ENCODE measurements at places on chromosomes 3 and 15.
A peak's percentile ranks its signal among the peaks of the same experiment; 100 is the strongest.

DNA sequence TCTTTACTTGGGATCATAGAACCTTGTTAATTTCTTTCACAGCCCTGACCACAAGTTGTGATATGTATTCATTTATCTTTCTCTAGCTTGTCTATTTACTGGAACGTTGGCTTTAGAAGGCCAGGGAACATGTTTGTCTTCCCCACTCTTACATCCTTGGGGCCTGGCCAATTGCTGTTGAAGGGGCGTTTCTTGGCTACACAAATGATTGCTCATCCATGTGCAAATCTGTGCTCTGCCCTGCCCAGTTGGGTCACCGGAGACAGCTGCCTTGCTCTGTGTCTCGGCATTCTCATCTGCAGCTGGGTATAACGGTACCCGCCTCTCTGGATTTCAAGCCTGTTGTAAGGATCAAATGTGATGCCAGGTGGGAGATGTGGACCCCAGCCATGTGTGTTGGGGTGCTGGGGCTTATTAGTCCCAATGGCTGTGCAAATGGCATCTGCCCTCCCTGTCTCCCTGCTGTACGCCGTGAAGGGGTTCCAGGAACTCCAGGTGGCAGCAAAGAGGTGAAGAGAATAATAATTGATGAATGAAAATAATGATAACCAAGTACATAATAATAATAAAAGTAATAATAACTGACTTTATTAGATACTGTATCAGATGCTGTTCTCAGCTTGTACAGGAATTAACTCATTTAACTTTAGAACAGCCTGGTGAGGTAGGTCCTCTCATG, 24.0 kb upstream of the TLE3 start:
- DNase-seq = no peak

DNA sequence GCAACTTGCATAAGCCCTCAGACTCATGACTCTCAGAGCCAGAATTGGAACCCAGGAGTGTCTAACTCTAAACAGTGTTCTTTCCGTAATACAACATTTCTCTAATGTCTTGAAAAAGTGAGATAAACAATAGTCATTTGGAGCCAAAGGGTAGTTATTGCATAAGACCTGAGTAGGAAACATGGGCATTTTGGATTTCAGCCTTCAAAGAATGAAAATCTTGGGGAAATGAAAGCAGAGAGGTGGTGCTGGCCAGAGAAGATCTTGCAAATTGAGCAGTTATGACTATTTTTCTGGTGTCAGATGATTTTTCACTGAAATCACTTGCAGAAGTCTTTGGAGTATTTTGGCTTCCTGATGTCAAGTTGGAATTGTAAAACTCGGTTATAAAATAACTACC, 379.4 kb downstream of the DIPK2A start:
- no peak for DNase-seq

- peak; percentile 30 for DNase-seq
These were observed 975 bp upstream of the FOXP1 start for GRCh38 chr3:71584394-71585011.

DNA sequence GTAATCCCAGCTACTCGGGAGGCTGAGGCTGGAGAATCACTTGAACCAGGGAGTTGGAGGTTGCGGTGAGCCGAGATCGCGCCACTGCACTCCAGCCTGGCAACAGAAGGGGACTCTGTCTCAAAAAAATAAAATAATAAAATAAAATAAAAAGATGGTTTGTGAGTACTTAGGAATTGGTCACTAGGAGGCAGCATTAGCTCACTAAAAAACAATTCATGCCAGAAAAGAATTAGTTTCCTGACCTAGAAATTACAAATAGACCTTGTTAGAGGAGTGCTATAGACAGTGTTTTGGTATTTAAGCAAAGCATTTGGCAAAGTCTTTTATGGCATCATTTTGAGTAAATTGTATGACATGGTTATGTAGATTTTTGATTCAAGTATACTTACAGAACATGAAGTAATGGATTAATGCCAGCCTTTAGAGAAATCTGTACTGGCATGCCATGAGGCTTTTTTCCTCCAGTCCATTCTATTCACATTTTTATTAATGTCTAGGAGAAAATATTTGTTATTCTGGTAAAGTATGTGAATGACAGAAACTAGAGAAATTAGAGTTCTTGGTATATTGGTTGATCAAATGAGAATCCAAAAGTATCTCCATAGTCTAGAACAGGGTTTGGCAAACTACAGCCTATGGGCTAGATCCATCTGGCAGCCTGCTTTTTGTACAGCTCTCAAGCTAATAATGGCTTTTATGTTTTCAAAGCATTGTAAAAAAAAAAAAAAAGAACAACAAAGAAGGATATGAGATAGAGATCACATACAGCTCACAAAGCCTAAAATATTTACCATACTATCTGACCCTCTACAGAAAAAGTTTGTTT, 81.6 kb downstream of the LRRC49 start:
- DNase-seq = no peak

DNA sequence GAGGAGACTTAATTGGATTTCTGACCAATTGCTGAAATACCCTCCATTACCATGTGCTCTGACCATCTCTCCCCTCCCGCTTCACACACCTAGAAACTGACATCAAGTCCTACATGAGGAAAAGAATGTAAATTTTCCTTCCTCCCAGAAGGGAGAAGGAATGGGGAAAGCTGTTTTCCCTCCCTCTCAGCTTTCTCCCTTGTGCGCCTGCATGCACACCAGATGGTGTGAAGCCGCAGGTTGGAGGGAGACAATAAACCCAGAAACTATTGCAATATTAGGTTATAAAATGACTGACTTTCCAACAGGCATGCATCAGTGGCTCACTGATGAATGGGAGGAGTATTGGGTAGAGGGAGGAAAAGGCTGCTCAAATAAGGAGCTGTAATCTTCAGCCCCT, 50.9 kb downstream of the MB21D2 start:
- no peak for DNase-seq

DNA sequence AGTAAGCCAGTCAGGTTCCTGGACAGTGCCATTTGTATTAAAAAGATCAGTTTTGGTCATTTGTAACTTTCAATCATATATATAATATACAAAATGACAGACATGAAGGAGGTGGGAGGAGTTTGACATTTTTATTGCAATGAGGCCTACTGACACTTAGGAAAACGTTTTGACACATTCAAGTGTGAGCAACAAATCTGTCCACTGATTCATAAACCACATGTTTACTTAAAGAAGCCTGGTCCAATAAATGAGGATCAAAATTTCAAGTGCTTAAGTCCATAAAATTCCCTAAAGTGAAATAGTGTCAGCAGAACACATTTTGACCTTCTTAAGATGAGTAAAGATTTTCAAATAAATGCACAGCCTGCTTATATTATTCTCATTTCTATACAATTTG, 137.3 kb downstream of the MECOM start:
- no peak for DNase-seq

DNA sequence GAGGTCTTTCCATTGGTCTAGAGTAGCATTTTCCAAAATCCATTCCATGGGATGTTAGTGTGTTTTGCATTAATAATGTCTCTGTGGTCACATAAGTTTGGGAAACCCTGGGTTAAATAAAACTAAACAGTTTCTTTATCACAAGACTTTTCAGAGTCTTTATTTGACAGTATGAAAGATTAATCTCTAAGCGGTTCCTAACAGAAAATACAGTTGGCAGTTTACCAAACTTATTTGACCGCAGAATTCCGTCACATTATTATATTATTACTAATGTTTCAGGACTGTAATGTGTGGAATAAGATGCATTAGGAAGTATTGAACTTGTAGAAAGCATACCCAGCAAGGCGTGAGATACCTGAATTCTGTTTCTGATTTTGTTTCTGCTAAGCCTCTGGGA, 71.5 kb upstream of the ADAMTSL3 start:
- DNase-seq = no peak

GRCh38 chr3:144775551-144775950, 803.9 kb downstream of the DIPK2A start:
- no peak for DNase-seq

DNA sequence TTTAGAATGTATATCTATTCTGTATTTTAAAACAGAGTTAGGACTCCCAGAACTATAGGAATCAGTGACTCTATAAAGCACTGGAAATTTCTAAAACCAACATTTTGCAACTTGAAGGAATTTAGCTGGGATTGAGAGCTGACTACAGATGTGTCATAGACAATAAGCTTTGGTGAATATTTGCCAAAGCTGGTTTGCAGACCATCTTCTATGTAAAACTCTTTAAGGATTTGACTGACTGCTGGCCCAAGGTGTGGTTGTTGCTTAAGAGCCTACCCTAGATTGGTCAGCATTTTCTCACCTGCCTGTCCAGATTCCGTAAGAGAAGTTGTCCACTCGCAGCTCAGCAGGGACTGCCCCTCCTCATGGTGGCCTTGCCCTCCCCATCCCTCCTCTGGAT, 73.2 kb upstream of the GK5 start:
- no peak for DNase-seq

DNA sequence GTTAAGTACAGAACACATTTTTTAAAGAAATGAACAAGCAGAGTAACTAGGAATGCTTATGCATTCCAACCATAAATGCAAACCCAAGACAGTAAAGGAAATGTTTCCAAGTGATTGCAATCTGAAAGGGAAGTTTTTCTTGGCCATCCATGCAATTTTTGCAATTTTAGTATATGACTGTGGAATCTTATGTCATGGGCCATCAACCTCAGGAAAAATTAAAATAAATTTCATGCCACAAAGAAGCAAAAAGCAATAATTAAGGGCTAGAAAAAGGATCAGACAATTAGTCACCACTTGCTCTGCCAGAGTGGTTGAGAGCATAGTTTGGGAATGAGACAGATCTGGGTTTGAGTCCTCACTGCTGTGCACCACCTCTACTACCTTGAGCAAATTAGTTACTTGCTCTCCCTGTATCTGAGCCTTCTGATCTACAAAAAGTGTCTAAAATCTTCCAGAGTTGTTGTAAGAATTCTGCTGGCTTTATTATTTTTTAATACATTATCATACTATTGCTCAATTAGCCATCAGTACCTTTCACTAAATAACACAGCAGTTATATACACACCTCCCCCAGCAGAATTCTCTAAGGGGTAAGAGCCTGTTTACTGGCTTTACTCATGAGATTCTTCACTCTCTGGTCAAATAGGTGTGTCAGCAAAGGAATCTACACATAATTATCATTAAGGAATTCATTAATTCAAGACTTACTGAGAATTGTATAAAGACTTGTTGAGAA, 49.7 kb upstream of the FBN1 start:
- DNase-seq = no peak

DNA sequence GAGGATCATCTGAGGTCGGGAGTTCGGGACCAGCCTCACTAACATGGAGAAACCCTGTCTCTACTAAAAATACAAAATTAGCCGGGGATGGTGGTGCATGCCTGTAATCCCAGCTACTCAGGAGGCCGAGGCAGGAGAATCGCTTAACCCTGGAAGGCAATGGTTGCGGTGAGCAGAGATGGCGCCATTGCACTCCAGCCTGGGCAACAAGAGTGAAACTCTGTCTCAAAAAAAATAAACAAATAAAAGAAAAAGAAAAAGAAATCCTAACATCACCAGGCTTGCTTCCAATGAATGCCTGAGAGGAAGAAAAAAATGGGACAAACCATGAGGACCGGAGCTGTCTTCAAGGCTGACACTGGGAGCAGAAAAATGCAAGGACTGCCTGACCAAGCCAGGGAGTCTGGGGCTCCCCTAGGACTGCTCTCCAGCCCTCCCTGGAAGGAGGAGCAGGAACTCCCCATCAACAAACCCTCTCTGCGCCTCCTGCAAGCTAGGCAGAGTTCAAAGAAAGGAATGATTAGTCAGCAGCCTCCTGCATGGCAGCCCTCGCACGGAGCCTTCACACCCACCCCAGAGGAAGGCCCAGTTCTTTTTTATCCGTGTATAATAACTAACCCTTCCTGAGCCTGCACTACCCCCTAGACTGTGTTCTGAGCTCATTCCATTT, 55.4 kb downstream of the NUP210 start:
- no peak for DNase-seq

DNA sequence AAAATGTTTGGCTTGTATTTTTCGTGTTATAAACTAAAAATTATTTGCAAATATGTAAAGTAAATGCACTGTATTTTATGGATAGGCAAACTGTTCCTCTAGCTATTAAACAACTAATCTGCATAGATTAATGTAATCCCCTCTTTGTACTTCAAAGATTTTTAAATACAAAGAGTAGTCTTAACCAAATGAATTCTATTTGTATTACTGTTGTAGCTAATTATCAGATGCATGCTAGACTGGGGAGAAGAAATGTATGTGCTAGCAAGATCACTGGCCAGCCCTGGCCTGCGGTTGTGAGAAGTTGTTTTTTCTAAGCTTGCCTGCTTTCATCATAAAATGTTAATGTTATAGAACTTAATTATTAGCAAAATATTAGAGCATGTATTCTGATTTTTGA, 92.6 kb downstream of the STT3B start:
- DNase-seq = no peak

- DNase-seq = no peak
These were observed 53.4 kb downstream of the LSM3 start for GRCh38 chr3:14231998-14232501.

Data from activated T-helper 1 cell treated with anti-CD3 and anti-CD28 coated beads, Interleukin-2, amount 50 U/mL, for 16 hours (primary cell).